Fibroblast of skin of right biceps (primary cell): ENCODE measurements at places on chromosomes 1 and 21.

GRCh38 chr21:39648879-39649278 lies 36.1 kb downstream of the B3GALT5 start:
- DNase-seq, result no peak

- no peak for DNase-seq
Measured at GRCh38 chr1:29967261-29967660, 730.9 kb downstream of the PTPRU start.

DNA sequence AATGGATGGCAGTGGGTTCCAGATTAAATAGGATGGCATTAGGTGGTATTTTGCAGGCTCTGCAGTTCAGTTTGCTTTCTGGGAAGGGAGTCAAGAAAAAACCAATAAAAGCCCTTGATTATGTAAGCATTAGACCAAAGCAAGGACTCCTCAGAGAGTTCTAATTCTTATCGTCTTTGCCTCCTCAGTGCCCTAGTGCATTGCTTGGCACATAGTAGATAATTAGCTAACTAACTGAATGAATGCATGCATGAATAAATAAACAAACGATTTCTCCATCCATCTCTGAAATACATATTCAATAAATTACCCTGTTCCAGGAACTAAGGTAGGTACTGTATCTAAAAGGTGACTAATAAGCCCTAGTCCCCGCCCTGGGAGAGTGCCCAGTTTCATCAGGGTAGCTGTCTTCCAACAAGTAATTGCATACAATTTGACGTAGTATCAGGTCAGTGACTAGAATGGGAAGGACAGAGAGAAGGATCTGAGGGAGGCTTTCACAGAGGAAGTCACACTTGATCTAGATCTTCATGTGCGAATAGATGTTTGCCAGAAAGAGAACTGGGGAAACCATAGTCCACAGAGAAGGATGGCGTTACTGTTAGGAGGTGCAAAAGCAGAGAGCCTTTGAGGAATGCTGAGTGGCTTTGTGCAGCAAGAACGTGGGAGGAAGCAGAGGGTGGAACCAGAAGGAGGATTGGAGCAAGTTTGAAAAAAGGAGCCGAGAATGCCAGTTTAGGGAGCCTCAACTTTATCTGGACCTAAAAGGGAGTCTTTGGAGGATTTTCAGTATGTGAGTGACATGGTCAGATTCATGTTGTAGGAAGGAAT lies 111.4 kb downstream of the TBX19 start:
- no peak for DNase-seq

- DNase-seq, result no peak
Measured at GRCh38 chr1:37930246-37931101, 16.4 kb downstream of the INPP5B start.

DNA sequence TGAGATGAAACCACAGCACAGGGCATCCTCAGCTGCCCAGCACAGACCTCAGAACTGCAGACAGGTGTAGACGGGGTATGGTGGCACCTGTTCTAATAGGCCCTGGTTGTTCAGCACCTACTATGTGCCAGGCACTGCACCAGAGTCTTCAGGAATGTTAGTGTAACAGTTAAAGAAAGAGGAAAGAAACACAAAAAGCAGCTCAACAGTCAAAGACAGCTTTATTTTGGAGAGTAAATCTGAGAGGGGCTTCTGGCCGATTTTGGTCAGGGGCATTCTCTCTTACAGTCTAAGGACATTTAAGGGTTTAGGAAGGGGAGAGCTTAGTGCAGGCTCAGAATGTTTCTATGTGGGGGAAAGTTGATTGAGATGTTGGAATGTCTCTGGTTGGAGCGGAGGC lies 45.2 kb upstream of the ACTL8 start:
- no peak for DNase-seq

DNA sequence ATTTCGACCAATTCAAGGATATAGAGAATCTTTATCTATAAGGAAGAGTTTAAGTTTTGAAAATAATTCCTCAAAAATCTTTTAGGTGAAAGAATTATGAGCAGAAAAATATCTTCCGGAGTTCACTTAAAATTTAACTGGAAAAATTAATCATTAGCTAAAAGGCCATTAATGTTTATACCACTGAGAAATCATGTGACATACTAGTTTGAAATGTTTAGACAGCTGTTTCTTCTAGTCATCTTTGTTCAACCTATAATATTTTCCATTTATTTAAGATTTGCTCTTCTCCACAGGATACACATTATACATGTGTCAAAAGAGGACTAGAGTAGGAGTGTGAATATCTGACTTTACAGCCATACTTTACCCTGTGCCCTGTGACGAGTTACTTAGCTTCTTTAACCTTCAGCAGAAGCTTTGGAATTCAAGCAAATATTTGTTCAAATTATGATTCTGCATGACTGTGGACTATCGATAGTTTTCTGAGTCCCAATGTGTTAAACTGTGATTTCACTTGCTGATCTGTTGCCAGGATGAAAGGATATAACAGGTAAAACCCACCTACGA lies 374.8 kb downstream of the BRINP3 start:
- DNase-seq, result no peak

GRCh38 chr1:87269921-87270320 lies 58.8 kb upstream of the LMO4 start:
- DNase-seq, result no peak

- DNase-seq, result peak; percentile 84
Measured at GRCh38 chr1:221672239-221672645, 69.6 kb downstream of the DUSP10 start.

DNA sequence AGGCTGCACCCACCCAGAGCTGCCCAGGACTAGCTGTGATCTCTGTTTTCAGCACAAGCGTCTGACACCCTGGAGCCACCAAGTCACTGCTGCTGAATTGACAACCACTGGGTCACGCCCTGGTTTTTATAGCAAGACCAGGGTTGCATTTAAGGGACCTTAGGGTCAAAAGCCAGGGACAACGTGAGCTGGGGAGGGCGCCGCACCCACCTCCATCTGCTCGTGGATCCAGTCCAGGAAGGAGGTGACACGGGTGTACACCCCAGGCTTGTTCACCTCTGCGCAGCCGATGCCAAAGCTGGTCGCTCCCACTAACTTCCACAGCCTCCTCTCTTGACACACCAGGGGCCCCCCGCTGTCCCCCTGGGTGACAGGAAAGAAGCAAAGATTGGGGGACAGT lies 9.2 kb upstream of the TFF1 start:
- DNase-seq, result no peak
